ENCODE measurements at places on chromosomes 7 and 10.

DNA sequence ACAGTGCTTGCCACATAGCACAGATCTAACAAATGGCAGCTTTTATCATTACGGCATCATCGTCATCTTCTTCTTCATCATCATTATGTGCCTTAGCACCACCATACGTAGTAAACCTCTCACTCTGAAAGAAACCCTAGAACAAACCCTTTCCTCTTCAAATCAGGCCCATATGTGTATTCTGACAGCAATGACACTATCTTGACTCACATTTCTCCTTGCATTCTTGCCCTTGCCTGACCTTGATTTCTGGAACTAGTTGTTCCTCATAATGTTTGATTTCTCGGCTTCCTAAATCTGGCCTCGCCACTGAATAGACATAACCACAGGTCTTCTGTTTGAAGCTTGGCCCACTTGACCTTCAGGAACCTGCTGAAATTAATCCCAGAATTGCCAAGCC, 115.3 kb downstream of the DGKI start:
- DNase-seq: no peak

DNA sequence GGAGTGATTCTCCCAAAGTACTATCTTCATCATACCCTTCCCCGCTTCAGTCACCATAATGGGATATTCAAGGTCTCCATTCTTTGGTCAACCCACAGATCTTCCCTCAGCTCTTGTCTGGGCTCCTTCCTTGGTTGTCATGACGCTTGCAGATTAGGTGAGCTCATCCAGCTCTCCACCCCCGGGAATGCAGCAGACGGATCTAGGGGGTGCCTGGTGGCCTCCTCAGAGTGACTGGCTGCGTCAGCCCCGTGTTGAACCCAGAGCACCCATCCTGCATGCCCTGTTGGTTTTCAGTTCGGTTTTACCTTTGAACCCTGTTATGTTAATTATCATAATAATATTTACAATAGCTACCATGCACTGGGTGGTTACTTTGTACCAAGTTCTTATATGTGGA, 6.4 kb downstream of the NEURL1 start:
- no peak for DNase-seq

DNA sequence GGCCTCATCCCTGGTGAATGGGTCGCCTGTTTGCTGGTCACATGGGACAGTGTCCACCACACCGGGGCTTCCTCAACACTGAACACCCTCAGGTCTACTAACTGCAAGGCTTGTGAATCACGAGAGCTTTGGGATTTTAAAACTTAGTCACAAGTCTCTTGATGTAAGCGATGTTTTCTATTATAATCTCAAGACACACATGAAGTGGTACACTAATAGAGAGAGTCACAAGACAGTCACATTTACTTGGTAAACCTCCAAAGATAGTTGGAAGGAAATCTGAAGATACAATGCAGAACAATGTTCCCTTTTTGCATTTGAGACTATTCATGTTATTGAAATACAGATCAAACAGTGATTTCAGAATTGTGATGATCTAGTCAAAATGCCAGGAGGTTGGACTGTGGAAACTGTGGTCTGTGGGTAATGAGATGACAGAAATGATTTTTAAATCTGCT, 233.1 kb upstream of the KLF6 start:
- DNase-seq: no peak

DNA sequence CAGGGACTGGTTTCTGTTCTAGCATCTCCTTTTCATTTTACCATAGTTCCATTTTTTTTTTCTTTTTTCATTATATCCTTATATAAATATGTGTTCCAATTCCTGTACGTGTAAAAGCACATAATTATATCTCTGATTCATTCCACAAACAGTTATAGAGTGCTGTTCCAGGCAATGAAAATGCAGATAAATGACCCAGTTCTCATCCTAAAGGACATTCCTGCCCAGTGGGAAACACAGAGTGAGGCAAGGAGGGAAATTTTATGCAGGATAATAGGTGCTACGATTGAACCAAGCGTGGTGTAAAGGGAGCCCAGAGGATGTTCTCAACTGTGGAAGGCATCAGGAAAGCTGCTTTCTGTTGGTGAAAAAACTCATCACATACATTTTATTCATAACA, 408.1 kb downstream of the GATA3 start:
- DNase-seq: no peak

- no peak for DNase-seq
These were observed 31.2 kb downstream of the FOXK1 start for GRCh38 chr7:4713183-4713784.

- DNase-seq: no peak
These were observed 2.6 kb upstream of the PIK3CG start for GRCh38 chr7:106862317-106863089.

GRCh38 chr7:106836816-106837215, 28.3 kb upstream of the PIK3CG start:
- DNase-seq: no peak

DNA sequence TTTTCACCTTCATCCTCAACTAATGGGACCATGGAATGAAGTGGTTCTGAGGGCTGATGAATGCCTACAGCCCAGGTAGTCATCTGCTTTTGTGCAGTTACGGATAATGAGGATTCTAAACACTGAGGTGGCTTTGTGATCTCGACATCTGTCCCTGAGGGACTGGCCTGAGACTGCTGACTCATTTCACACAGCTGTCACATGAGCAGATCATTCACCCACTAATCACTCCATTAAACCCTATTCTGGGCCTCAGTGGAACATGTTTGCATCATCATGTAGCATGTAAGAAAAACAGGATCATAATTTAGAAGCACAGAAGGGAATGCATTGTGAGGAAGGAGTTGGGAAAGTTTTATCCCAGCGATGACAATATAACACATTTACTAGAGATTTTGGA, 79.4 kb upstream of the FEZF1 start:
- DNase-seq: no peak

- DNase-seq: no peak
These were observed 6.7 kb upstream of the PAXIP1 start for GRCh38 chr7:155009570-155010157.

- no peak for DNase-seq
These were observed 573.0 kb upstream of the IGFBP3 start for GRCh38 chr7:46494028-46494427.

GRCh38 chr10:1211844-1212570, 155.8 kb downstream of the WDR37 start:
- DNase-seq: no peak

DNA sequence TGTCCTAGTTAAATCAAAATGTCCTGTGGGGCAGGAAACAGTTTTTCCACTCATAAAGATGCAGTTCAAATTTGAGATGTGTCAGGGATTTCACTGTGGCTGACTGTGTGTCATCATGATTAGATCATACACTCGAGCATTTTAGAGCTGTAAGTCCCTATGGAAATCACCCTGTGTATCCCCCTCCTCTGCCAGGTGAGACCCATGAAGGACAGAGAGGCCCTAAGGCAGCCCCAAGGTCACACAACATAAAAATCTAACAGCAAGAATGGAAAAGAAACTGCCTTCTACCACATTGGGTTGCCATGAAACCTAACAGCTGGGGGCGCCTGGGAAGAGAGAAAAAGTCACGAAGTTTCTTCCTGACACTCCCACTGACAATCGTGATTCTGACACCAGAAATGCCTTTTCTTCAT, 135.8 kb downstream of the KCNMA1 start:
- DNase-seq: no peak

GRCh38 chr7:66617295-66617694, 11.4 kb upstream of the KCTD7 start:
- DNase-seq: no peak

DNA sequence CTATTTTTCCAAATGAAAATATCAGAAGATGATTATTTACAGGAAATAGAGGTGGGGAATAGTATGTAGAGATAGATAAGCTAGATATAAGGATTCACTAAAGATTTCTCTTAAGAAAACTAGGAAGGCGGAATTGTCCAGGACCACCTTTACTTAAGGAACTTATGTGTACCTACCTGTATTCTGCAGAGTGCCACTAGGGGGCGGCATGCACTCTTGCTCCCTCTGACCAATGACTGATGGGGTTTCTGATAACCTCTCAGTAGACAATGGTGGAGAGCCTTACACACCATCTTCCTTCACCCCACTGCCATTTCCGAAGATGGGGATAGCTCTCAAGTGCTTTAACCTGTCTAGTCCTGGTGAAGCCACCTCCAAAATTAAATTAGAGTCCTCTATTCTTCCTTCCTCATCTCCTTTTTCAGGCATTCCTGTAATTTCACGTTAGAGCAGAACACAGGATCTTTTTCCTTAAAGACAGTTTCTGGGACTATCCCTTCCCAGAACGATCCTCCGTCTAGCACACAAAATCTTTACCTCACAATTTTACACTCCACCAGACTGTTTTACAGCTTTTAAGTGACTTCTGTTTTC, 453.1 kb downstream of the SORCS1 start:
- DNase-seq: peak; percentile 53

Measured in urothelium cell line (cell line).